NCI-H1417 (cell line): ENCODE measurements at places on chromosomes 1 and 21.

DNA sequence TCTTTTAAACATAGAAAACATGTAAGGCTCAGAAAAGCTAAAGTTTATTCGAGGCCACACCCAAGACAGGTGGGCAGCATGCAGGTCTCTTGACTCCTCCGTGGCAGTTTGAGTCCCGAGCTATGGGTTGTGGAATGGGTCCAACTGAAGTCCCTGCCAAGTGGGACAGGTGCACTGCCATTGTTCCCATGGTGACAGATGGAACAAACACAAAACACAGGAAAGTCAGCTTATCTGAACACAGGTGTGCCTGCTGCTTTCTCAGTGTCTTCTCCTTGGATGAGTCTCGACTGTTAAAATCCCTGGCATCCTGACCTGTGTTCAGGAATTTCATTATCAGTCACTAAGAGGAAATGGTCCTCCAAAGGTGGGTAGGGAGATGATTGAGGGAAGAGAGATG is 99.0 kb upstream of the RAB4A start:
- peak; percentile 81 for DNase-seq

- peak; percentile 81 for DNase-seq
Measured at GRCh38 chr21:42654179-42654912, 925 bp downstream of the PDE9A start.

GRCh38 chr1:109803901-109804331 is 40.2 kb upstream of the EPS8L3 start:
- DNase-seq = no peak

GRCh38 chr21:31580866-31581276 is 78.6 kb upstream of the SOD1 start:
- peak; percentile 92 for DNase-seq

DNA sequence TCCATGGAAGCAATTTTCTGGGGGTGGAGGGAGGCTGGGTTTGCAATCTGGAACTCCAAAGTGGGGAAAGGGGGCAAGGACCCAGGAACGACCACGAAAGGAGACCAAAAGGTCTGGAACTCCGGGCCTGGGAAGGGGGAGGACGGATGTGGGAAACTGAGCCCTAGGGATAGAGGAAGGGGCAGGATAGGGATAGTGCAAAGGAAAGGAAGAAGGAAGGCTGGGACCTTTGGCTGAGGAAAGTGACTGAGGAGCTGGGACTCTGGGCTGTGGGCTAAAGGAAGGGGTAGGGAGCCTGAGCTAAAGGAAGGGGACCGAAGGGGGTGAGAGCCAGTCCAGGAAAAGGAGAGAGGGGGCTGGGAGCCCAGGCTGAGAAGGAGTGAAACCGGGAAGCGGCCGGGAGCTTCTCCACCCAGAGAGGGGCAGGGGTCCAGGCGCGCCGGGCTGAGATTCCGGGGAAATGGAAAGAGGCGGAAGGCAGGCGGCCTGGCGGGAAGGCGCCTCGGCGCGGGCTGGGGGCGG is 395 bp downstream of the SLC9A1 start:
- DNase-seq = no peak

DNA sequence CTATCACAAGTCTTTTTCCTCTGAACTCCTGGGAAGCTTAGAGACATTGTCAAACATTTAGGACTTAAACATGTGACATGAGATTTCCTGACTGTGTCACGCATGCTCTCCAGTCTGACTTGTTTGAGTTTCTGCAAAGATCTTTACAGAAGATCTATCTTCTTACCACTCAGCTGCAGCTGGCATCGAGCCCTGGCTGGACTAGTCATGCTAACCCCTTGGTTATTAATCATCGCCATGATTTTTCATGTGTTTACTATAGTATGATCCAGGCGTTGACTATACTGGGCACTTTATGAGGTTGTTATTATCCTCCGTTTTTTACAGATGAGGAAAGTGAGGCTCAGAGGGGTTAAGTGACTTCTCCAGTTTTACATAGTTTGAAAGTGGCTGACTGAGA is 18.1 kb upstream of the IRF2BP2 start:
- peak; percentile 9 for DNase-seq

DNA sequence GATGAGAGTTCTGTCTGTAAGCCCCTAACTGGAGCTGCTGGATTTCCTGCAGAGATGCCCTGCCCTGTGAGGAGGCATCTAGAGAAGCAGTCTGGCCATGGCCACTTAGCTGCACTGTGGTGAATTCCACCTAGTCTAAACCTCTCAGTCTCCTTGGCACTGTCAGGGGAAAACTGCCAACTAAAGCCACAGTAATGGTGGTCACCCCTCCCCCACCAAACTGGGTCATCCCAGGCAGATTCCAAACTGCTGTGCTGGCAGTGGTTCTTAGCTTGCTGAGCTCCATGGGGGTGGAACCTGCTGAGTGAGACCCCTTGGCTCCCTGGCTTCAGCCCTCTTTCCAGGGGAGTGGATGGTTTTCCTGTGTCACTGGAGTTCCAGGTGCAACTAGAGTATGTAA is 740.6 kb downstream of the RWDD3 start:
- no peak for DNase-seq

GRCh38 chr1:60963167-60963940 is 119.0 kb upstream of the NFIA start:
- no peak for DNase-seq

- no peak for DNase-seq
Measured at GRCh38 chr1:227896710-227897655, 50.7 kb downstream of the WNT9A start.

GRCh38 chr1:146051452-146051851 is 29.9 kb upstream of the HJV start:
- DNase-seq = no peak

DNA sequence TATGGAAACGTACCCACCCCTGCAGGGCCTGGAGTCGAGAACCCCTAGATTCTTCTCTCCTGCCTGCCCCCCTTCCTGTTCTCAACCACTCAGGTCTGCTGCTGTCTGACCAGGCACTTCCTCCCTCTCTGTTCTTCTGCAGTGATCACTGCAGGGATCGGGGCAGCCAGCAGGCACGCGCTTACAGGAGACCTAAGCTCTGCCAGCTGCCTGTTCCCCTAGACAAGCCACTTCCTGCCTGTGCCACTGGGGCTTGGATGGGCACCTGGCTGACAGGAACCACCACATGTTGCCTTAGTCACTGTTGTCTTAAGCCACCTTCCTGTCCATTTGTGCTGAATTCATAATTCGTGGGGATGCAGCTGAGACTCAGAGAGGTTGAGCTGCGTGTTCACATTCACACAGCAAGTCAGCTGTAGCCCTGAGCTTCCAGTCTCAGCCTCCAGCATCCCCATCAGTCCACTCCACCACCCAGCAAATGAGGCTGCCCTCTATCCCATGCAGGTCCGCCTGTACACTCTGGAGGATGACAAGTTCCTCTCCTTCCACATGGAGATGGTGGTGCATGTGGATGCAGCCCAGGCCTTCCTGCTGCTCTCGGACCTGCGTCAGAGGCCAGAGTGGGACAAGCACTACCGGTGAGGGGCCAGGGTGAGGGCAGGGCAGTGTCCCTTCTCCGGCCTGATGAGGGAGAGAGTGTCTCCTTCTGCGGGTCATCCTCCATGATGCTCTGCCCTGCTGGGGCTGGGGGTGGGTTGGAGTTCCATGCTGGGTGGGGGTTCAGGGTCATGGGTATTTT is 18.6 kb downstream of the FAM151A start:
- DNase-seq = no peak

GRCh38 chr1:60920561-60920960 is 161.8 kb upstream of the NFIA start:
- DNase-seq = no peak

GRCh38 chr1:207647671-207648333 is 2.9 kb downstream of the CR1L start:
- peak; percentile 40 for DNase-seq

GRCh38 chr1:176829261-176829660 is 335.3 kb downstream of the ASTN1 start:
- DNase-seq = no peak

DNA sequence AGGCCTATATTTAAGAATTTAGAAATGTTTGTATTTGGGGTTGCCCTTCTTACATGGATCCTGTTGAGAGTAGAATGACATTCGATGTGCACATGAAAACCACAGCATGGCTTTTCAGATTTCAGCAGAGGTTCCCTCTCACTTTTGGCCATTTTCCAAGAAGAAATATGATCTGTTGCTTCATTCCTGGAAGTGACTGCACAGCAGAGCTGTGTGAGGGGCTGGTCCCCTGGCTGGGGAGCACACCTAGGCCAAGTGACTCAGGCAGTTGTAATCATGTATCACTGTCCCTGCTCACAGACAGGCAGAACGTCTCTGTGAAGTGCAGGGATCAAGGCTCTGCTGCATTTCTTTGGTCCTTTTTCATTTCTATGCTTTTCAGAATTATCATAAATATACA is 32.3 kb downstream of the AGT start:
- peak; percentile 84 for DNase-seq

DNA sequence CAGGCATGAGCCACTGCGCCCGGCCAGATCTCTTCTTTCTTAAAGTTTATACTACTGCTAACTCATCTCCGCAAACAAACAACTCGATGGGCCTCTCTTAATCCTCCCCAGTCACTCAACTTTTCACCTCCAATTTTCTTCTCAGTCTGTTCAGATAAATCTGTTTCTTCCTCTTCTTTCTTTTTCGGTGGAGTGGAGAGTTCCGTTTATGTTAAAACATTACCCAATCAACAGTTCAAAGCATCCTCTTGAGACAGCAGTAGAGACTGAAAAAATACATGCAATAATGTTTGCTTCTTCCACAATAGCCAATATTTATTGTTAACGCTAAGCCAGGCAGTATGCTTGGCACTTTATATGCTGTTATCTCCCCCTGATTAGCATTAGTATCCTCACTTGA is 1.4 kb upstream of the ANKRD13C start:
- no peak for DNase-seq

DNA sequence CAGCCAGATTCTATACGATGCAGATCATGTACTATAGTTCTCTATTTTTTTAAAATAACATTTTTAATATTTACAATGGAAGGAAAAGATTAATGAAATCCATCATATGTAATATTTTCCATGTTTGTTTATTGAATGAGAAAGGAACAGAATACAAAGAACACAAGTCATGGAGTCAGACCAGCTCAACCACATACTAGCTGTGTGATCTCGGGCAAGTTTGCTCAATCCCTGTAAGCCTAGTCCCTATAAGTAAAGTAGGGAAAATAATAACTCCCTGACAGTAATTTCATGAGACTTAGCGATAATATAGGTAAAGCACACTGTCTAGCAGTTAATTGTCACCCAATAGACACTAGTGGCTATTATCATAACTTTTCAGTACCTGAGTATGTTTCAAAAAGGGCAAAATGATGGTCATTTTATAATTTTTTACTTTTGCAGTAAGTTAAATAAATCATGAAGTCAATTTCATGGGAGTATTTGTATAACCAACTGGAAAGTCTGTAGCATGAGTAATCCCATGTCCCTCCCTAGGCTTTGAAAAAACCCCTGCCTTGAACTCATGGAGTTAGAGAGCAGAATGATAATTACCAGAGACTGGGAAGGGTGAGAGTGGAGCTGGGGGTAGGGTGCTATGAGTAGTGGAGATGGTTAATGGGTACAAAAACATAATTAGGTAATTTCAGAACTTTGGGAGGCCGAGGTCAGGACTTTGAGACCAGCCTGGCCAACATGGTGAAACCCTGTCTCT is 37.0 kb upstream of the EPS15 start:
- no peak for DNase-seq

DNA sequence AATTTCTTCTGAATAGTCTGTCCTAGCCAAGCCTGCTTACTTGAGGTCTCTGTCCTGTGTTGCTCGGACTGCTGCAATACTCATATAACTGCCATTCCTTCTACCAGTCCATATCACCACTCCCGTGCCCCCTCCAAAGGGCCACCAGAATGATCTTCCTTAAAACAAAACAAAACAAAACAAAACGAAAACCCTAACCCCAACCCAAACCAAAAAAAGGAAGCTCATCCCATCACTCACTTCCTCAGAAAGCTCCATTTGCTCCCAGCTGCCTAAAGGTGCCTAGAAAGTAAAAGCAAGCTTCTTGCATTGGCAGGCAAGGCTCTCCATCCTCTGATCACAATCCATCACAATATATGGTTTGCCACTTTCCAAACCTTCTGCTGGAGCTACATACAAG is 20.3 kb downstream of the USP24 start:
- DNase-seq = no peak
